NCI-H524 treated with DMSO at 0.1 percent for 48 hours (cell line): ENCODE measurements at places on chromosomes 2 and 18.

- no peak for DNase-seq
Measured at GRCh38 chr2:100767810-100768806, 51.8 kb upstream of the NPAS2 start.

DNA sequence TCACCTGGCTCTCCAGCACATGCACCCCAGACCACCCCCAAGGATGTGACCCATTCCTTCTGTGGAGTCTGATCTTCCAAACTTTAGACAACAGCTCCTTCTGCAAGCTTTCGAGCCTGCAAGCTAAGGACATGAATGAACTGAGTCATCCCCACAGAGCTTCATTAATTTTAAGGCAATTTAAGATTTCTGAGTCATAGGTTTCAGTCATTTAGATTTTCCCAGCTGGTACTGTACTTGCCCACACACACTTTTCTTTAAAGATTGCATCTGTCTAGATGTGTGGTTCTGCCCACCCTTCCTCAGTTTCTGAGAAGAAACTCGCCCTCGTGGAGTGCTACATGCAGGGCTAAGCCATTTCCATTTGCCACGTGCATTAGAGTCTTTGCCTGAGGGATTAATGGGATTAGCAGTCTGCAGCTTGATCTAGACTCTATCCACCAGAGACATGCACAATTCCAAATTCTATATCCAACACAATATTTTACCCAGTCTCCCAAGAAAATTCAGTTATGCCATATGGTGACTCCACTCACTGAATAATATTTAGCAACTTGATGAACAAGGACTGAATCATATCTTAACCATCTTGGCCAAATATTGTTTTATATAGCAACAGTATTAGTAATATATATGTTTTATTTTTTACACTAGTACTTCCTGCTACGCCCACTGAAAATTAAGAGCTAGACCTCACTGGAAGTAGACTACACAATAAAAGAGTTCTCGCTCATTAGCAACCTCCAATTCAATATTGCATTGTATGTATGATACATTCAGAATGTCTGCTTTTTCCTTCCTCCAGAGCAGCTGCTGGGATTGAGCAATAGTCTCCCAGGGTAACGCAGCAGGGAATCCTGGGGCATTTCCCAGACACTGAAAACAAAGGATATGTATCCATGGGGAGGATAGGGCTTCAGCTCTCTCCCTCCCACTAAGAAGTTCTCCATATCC, 14.3 kb upstream of the TRIB2 start:
- DNase-seq, result peak; percentile 22

DNA sequence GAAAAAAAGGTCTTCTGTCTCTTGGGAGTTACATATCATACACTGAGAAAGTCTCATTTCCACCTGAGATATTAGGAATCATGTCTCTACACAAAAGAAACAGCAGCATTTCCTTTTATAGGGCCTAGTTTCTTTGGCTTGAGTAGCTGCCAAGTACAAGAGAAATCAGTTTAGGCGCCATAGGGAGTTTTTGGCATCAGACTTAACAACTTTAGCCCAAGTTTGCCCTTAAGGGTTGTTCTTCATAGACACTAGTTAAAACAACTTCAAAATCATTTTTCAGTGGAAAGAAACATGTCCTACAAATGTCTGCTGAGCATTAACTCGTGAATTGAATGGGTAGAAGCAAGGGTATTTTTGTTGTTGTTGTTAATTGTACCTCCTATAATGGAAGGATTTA, 587.0 kb upstream of the DSEL start:
- no peak for DNase-seq

DNA sequence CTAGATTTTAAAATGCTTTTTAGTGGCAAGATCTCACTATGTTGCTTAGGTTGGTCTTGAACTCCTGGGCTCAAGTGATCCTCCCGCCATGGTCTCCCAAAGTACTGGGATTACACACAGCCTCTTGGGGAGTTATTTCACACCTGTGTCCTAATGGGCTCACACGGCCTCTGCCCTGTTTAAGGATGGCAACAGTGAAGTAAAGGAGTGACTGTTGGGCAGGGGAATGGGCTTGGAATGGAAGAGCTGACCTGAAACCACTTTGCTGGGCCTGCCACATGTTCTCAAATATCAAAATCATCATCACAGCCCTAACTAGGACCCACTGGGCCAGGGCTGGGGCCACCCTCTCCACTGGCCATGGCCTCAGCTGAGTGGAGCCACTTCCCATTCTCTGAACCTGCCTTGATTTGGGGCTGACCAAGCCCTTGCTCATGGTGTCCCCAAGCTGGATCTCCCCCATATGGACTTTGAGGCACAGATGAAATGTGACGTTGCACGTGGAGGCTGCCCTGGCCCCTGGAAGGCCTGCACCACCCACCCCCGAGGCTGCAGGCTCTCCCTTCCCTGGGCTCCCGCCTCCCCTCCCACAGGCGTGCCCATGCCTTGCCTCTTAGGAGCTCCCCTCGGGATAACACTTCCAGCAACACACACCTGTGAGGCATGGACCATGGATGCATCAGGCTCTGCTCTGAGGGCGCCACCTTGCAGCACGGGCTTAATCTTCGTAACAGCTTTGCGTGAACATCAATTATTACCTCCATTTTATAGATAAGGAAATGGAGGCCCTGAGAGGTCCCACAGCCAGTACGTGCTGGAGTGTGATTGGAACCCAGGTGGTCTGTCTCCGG, 71.8 kb upstream of the SMAD7 start:
- no peak for DNase-seq

DNA sequence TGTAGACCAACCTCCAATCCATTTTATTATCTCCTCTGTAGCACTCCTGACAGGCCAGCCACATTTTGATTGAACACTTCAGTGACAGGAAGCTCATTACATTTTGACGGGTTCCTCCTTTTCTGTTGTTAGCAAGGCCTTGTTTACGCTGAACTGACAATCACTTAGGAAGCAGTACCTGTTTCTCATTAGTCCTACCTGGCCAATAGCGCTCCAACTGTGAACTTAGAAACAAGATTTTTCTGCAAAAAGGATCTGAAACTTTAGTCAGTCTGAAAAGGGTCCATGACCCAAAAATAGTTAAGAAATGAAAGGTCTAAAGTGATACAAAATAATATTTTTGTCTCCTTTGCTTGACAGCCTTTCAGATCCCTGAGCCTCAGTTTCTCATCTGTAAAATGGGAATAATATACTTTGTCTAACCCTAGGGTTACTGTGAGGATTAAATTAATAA, 119.6 kb upstream of the MSTN start:
- no peak for DNase-seq

GRCh38 chr2:174106736-174107135, 141.6 kb upstream of the SP3 start:
- DNase-seq, result no peak

- DNase-seq, result no peak
Measured at GRCh38 chr2:133431289-133431688, 137.0 kb downstream of the NCKAP5 start.

DNA sequence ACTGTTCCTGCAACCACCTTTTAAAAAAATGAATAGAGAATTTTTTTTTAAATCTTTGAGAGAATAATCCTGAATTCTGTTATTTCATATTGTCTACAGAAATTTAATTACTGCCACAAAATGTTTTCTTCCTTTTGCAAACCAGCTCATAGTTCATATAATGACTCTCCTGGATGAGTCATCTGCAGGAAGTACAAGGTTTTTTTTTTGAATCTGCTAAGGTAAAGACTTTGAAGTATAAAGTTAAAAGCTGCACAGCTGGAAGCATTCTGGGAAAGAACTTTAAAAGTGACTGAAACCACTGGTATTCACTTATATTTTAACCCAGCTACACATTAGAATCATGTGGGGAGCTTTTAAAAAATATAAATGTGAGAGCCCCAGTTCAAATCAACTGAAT, 25.4 kb downstream of the SESTD1 start:
- no peak for DNase-seq

DNA sequence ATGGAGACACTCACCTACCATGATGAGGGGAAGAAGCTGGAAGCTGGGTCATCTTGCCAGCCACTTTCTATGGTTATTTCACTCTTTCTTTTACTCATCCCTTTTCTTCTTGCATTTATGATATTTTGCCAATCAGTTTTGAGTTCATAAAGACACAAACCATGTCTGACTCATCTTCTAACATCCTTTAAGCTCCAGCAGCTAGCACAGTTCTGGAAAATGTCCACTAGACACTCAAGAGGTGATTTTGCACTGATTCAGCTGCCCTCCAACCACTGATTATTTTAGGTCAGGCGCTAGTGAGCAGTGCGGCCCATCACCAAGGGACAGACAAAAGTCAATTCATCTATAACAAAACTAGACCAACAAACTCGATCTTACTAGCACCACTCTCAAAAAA, 537.1 kb upstream of the ID2 start:
- DNase-seq, result no peak

GRCh38 chr2:16664809-16665747, 556 bp downstream of the CYRIA start:
- DNase-seq, result no peak

- DNase-seq, result no peak
Measured at GRCh38 chr18:3931542-3932112, 481.7 kb downstream of the TGIF1 start.

GRCh38 chr2:239605976-239606375, 205.2 kb upstream of the HDAC4 start:
- no peak for DNase-seq

DNA sequence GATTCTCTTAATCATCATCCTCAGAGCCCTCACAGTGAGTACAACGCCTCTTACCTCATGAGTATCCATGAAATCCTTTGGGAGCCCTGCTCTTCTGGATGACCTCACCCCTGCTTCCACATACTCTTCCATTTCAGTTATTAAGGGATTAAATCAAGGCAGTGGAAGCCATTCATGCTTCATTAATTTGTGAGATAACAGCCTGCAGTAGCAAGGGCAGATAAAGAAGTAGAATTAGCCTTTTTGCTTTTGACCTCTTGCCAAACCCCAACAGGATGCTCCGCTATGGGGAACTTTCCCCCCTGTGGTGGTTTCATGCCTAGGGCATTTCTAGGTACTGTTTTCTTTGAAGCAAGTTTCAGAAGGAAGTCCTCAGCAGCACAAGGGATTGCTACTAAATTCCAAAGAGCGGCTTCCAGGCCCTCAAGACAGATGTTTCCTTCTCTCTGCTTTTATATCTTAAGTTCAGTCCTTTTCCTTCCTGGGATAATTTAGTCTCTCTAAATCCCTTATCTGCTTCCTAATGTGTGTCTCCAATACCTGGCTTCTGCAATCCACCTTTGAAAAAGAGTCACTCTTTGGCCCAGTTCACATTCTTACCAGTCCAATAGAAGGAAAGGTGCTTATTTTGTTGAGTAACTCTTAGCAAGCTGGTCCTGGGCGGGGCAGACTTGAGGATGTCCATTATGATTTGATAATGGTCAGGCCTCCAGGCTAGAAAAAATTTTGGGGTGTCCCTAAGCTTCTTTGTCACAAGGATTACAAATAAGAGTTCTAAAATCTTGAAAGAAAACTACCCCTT, 76.9 kb downstream of the MYO1B start:
- peak; percentile 84 for DNase-seq

DNA sequence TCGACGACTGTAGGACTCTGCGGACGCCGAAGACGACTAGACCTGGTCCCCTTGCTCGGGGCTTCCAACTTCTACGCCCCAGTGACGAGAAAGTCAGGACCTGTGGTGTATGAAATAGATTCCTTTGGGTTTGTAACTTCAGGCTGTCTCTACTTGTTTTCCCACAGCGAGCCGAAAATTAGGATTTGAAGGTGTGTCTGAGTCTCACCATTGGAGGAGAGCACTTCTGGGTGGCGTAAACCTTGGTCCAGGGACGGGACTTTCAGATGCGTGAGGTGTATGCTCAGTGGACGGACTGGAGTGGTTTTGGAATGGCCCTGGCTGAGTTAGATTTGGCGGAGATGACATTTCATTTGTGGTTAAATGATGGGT, 1.3 kb downstream of the BIRC6 start:
- no peak for DNase-seq

- no peak for DNase-seq
Measured at GRCh38 chr18:4130734-4131719, 324.1 kb downstream of the DLGAP1 start.

DNA sequence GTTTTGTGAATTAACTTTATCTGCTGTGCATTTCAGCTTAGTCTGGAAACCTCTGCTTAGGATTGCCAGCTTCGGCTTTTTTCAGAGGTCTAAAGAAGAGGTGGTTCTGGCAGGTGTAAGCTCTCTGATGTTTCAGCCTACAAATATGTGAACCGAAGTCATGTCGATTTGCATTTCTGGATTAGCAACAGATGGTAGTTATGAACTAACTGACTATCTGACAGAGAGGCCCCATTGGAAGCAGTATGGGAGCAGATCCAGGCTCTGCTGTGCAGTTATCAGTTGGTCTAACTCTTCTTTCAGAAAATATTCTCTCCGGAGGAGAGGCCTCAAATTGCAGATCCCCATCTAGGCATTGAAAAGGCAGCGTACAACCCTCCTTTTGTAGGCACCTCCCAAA, 32.7 kb upstream of the SPRED2 start:
- peak; percentile 40 for DNase-seq

- DNase-seq, result no peak
Measured at GRCh38 chr2:38074764-38075506, 1.0 kb downstream of the CYP1B1 start.

- DNase-seq, result no peak
Measured at GRCh38 chr18:33744032-33744697, 166.1 kb downstream of the ASXL3 start.

- DNase-seq, result no peak
Measured at GRCh38 chr2:157223624-157224205, 33.8 kb upstream of the GALNT5 start.

DNA sequence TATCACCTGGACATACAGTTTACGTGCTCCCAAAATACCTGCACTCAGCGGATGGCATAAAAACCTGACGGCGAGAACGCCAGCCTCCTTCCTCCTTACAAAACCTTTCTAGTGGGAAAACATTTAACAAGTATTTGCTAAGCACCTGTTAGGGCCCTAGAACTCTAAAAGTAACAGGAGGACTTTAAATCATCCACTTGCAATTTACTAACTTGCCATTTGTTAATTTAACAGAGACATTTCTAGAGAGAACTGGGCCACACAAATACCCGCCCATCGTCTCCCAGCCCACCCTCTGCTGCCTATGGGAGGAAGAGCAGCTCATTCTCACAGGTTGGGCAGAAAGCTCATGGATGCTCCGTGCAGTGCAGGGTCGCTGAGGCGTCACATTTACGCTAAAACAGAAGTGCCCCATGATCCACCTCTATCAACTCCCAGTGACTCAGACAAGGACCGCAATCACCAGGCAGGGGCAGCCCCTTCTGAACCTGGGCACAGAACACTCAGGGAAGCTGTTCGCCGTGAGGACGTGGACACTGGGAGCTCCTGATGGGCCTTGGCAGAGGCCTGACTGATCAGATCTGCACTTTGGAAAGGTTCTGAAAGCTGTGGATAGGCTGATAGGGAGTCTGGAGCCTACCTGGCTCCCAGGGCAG, 106.9 kb downstream of the HDAC4 start:
- no peak for DNase-seq

GRCh38 chr18:73733806-73734314, 413.8 kb downstream of the FBXO15 start:
- DNase-seq, result no peak

GRCh38 chr2:203787979-203788378, 79.6 kb upstream of the CTLA4 start:
- no peak for DNase-seq

- no peak for DNase-seq
Measured at GRCh38 chr2:128633501-128633900, 314.8 kb upstream of the HS6ST1 start.
